Esophagus squamous epithelium (tissue), 5 donors: ENCODE measurements at places on chromosomes 6 and 20.

- no peak for DNase-seq
Observed at GRCh38 chr6:97114645-97115044, 168.4 kb downstream of the MMS22L start.

DNA sequence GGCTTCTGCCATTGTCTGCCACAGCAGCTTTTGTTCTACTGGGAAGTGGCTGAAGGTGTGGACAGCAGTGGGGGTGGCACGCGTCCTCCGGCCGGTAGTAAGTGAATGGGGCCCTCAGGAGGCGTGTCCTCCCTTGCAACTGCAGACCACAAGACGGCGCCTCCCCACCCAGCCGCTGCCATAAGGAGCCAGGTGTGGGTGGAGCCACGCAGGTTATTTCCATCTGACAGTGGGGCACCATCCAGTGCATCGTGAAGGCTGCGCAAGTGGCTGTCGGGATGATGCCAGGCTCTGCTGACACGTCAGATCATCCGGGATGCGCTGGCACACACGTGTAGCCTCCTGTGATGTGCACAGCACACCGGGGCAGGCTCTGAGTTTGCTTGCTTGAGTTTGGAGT lies 379.7 kb downstream of the CDH4 start:
- DNase-seq, result no peak

DNA sequence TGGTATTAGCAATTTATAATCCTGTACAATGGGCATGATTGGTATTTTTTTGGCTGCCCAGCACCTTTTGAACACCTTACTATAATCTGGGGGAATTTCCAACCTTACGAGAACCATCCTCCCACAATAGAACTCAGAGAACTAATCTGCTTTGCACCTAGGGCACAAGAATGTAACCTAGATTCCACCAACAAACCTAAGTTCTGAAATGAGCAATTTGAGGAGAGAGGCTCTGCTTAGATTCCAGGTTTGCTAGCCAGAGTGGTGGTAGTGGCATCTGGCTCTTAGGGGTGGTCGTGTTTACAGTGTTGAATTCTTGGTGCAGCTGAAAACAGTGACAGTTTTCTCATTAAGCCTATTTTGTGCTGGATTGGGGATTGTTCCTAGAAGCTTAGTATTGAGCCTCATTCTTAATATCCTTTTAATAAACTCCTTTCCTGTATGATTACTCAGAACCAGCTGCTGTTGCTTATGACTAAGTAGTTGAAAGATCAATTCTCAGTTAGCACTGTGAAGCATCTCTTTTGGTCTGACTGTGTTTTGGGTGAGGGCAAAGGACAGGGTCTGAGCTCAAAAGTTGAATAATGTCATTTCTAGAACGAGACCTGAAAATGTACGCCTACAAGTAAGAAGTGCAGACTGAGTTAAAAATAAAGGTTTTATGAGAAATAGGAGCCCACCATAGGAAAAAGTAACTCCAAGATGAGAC lies 385.6 kb downstream of the CDKAL1 start:
- DNase-seq, result no peak

- no peak for DNase-seq
Observed at GRCh38 chr6:168381726-168382458, 59.1 kb upstream of the SMOC2 start.

DNA sequence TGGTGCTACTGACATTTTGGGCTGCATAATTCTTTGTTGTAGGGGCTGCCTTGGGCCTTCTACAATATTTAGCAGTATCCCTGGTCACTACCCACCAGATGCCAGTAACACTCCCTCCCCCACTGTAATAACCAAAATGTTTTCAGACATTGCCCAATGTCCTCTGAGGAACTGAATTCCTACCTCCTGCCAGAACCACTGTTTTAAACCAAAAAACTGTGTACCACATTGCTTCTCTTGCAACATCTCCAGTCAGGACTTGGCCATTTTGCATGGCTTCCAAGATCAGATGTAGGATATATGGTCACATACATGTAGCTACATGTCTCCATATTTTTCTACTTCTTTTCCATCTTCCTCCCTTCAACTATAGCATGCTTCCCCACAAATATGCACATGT lies 97.4 kb upstream of the IFNGR1 start:
- no peak for DNase-seq

GRCh38 chr6:489762-490161 lies 98.2 kb downstream of the IRF4 start:
- no peak for DNase-seq

DNA sequence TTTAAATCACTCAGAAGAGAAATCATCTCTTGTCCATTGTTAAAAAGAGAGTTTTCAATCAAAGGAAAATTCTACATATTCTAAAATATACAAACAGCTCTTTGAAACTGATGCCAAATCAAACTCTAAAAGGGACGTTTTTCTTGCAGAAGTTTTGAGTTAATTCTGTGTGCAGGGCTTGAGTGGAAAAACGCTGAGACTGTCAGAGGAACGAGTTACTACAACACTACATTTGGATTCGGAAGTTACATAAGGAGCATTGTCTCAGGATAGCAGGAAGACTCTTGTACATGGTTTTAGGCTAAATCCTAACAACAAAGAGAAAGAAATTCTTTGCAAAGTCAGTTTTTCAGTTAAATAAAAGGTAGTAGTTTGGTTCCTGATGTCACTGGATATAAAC lies 155.7 kb upstream of the SUPT3H start:
- DNase-seq, result no peak

DNA sequence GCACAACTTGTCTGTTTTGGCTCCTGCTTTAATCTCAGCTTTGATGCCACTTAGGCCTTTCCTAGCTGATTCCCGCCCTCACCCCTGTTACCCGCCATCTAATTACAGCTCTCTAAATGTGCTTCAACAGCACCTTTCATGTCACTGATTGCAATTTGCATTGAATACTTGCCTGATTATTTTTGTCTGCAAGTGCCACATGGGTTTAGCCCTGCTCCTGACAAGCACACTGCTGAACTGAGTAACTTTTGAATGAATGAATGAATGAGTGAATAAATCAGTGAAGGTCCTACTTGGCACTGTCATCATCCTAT lies 591 bp upstream of the DCBLD1 start:
- DNase-seq, result no peak

GRCh38 chr6:144581812-144582537 lies 296.8 kb downstream of the UTRN start:
- DNase-seq, result no peak

GRCh38 chr6:71228461-71229041 lies 60.1 kb upstream of the OGFRL1 start:
- no peak for DNase-seq

DNA sequence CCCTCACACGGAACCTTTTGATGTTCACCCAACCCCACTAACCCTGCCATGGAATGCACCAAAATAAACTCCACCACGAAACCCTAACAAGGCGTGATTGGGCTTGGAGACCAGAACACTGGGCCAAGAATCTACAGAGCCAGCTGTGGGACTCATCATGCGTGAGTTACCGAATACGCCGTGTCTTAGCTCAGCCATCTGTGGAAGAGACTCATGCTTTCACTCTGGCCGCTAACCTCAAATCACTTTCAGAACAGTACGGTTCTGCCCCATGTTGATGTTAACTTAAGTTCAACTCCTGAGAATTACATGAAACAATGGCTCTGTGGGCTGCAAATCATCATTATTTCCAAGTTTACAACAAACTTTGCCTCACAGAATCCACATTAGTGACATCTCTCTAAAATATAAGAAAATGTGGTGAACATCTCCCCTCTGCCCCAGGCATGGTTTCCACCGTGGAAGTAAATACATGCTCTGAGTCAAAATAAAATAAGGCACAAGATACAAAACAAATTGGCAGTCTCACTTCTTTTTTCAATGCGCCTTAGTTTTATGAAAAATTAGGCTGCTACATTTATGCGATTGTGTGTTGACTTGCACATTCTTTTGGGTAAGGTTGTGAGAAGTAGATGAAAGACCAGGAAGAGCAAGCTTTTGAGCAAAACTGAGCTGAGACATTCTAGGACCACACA lies 308.9 kb upstream of the EXOC2 start:
- DNase-seq, result no peak

GRCh38 chr6:70651326-70651905 lies 16.3 kb upstream of the SMAP1 start:
- no peak for DNase-seq

DNA sequence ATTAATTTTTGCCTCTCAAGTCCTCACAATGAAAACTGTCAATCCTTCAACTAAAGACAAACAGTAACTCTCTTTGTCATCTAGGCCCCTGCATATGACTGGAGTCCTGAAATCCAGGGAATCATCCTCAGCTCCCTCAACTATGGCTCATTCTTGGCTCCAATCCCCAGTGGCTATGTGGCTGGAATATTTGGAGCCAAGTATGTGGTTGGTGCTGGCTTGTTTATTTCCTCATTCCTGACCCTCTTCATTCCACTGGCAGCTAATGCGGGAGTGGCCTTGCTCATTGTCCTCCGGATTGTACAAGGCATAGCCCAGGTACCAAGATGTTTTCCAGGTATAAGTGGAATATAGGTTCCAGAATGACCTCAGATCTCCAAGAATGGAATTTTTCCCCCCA lies 15.4 kb downstream of the SLC17A4 start:
- no peak for DNase-seq

- DNase-seq, result no peak
Observed at GRCh38 chr6:17580518-17581048, 19.5 kb upstream of the FAM8A1 start.

DNA sequence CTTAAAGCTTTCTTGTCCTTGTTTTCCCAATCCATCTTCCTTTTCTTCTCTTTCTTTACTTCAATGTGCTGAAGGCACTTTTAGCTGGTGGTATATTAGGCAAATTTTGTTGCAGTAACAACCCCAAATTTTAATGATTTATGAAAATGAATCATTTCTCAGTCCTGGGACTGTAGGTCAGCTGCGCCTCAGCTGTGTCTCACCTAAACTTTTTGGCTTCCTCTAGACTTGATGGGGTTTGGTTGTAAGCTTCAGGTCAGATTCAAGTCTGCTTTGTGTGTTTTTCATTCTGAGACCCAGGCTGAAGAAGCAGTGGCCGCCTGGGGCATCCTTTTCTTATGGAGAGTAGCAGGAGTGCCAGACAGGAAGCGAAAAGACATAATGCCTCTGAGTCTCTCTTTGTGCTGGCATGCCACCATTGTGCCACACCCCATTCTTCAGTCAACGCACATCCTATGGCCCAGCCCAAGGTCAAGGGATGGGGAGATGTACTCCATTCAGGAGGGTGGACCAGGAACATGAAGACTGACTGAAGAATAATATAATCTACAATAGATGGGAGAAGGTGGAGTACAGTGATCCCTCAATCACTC lies 28.9 kb upstream of the CD83 start:
- DNase-seq, result no peak

- DNase-seq, result no peak
Observed at GRCh38 chr6:87869064-87869905, 167.3 kb upstream of the AKIRIN2 start.

GRCh38 chr6:89853068-89853467 lies 23.4 kb downstream of the CASP8AP2 start:
- DNase-seq, result no peak

DNA sequence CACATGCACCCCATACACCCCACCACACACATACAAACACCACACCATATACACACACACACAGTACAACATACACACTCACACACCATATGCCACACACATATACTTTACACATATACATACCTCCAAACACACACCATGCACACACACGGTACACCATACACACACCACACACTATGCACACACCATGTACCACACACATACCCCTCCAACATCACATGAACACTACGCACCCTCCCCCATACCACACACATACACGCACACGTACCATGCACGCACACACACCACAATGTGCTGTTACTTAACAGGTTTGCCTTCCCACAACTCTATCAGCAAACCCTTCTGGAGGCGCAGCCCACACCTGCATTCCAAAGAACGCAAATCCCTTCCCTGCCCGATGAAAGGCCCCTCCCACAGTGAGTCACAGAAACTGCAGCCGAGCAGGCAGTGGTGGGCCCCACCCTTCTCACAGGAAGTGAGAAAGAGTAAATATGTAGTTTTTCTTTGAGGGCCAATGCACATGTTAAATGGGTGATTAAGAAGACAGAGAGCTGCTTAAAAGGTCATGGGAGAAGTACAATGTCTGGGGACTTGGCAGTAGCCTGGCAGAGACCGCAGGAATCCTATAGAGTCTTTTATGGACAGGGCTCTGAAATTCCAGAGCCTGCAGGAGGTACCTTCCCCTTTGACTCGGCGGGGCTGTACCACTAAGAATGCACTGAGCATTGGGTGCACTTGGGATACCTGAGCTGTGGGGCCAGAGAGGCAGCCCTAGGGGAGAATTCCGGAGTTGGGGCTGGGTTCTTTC lies 34.1 kb upstream of the EZR start:
- DNase-seq, result peak; percentile 45

DNA sequence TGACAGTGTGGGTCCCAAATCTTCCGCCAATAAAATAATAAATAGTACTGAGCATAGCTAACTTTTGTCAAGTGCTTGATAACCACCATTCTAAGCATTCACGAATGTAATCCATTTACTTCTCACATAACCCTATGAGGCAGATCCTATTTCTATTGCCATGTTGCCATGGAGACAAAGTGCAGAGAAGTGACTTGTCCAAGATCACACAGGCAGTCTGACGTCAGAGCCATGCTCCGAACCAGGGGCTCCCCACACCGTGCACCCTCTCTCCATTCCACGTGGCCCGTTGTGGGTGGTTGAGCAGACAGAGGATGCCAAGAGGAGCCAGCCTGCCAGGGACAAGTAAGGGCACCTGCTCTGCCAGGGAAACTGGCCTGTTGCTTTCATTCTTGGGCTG lies 38.9 kb downstream of the CDH22 start:
- no peak for DNase-seq

- no peak for DNase-seq
Observed at GRCh38 chr20:26324177-26324576, 627.5 kb upstream of the ZNF337 start.

- DNase-seq, result no peak
Observed at GRCh38 chr20:21125072-21125848, 622 bp upstream of the KIZ start.

GRCh38 chr6:43171707-43172103 lies 636 bp downstream of the SRF start:
- no peak for DNase-seq

GRCh38 chr20:17226410-17227218 lies at the start of gene PCSK2:
TSS of gene PCSK2 (plus strand) at chr20:17227040. CDS start at chr20:17227306, 266 bp downstream.
- DNase-seq, result no peak

DNA sequence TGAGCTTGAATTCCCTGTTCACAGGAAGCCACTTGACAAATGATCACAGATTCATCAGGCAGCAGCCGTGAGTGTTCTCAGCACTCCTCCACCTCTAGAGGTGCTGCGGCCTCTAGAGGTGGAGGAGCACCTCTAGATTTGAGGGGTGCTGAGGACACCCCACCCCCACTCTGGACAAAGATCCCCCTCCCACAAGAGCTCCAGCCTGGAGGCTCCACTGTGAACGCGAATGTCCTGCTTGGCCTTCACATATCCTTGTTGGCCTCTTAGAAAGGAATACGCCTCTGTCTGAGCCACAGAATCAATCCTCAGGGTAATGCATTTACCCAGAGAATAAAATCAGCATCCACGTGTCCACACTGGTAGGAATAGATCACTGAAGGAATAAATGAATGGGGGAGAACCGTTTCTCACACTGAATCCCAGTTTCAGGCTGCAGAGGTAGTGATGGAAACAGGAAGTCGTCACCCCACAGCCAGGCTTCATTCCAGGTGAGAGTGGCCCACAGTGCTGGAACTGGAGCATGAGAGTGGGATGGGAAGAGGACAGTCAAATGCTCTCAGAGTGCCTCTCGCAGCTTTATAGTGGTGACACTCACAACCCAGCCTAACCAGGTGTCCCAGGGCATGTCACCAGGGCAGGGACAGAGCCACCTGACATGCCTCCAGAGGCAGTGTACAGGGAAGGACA lies 16.6 kb downstream of the NPEPL1 start:
- no peak for DNase-seq
